ENCODE measurements at places on chromosomes 3 and 15.

- no peak for DNase-seq
Observed at GRCh38 chr15:88142121-88142520, 114.4 kb downstream of the NTRK3 start.

DNA sequence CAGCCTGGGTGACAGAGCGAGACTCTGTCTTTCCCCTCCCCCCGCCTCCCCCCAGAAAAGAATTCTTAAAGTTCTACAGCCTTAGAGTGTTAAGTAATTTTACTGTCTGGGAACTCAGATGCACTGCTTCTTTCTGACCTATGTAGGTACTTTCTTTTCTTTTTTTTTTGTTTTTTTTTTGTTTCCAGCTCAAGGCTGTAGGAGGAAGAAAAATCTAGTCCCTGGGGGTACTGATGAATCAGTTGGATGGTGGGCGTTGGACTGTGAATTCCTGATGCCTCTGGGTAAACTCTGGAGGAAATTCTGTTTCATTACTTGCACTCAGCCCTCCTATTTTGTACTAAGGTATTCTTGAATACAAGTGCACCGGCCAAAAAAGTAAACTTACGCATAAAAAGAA is 10.8 kb downstream of the GHRL start:
- no peak for DNase-seq

DNA sequence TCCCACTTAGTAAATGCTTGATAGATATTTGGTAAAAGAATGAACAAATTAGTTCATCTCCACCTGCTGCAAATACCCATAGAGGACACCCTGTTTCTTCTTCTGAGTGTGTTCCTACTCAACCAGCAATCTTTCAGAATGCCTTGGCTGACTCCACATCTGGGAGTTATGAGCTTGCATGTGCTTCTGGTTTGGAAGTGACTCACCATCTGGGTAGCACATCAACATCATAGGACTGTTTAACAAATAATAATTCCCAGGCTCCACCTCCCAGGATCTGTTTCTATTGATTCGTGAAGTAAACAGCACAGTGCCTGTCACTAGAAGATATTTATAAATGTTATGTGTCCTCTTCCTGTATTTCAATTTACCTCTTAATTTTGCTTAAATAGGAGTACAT is 580.1 kb downstream of the ROBO2 start:
- DNase-seq, result no peak

GRCh38 chr3:197901626-197902025 is 48.4 kb upstream of the RPL35A start:
- DNase-seq, result no peak

- DNase-seq, result no peak
Observed at GRCh38 chr3:57646723-57647122, 46.2 kb downstream of the DENND6A start.

DNA sequence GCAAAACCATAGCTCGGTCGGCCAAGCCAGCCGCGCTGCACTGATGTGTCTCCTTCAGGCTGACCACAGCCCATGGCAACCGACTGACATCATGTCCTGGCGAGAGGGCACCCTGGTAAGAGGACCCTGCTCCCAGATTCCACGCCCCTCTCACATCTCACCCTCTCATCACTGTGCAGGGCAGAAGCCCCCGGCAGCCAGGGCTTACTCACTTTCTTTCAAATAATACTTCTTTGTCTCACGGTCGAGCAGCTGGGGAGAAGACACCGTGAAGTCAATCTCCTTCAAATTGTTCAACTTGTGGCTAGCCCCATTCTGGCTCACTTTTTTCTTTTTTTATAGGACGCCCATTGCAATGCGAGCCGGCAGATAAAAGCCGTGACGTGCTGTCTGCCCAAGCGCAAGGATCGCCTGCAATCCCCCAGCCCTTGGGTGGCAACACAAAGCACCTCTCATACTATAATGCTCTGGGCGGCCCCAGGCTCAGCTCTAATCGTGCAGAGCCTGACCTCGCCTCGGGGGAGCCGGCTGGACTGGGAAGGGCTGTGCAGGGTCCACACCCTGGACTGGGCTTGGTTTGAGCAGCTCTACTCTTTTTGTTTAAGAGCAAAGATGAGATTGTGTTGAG is 33.6 kb downstream of the VGLL4 start:
- DNase-seq, result no peak

DNA sequence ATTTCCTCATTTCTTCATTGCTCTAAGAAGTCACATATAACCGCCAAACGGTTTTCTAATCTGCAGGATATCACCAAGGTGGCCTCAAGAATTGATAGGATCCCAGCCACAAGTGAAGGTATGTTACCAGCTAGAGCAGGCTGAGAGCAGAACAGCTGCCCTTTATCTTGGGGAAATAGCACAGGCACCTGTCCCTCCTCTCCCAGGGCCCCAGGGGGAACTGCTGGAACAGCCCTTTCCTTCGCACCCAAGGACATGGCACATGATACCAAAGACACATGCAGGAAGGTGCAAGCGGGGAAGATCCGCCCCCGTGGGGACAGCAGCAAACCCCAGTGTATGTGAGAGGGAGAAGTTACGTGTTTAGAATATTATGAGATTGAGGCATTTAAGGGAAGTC is 35.3 kb downstream of the HOMER2 start:
- DNase-seq, result no peak

- no peak for DNase-seq
Observed at GRCh38 chr15:37636736-37637135, 297.7 kb upstream of the TMCO5A start.

DNA sequence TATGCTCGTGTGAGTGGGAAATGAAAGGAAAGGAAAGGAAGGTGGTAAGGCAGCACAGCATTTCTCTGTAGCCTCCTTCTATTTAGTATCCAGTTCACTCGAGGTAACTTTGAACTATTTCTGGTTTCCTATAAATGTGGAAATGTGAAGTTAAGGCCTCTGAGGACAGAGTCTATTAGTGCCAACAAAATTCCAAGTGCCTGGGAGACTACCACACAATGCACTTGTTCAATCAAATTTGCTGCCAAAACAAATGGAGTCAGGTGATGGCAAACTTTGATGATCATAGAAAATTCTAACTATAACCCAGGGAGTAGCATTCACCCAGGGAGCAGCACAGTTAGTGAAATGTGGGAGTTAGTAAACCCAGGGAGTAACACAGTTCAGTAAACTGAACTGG is 155.1 kb downstream of the ALCAM start:
- DNase-seq, result no peak

DNA sequence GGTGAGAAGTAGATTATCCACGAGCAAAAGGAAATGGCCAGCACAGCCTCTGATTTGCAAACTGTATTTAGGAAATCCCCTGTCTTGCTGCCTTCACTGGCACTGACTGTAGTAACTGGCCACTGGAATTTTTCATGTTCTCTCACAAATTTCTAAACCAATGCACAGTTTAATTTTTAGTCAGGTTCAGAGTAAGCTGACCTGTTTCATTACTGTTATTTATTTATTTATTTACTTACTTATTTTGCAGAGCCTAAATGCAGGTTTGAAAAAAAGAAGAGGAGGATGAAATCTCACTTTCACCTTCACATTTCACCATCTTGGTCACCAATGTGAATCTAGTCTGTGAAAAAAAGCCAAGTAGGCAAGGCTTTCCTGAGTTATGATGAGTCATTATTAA is 291.0 kb downstream of the PLOD2 start:
- DNase-seq, result no peak

DNA sequence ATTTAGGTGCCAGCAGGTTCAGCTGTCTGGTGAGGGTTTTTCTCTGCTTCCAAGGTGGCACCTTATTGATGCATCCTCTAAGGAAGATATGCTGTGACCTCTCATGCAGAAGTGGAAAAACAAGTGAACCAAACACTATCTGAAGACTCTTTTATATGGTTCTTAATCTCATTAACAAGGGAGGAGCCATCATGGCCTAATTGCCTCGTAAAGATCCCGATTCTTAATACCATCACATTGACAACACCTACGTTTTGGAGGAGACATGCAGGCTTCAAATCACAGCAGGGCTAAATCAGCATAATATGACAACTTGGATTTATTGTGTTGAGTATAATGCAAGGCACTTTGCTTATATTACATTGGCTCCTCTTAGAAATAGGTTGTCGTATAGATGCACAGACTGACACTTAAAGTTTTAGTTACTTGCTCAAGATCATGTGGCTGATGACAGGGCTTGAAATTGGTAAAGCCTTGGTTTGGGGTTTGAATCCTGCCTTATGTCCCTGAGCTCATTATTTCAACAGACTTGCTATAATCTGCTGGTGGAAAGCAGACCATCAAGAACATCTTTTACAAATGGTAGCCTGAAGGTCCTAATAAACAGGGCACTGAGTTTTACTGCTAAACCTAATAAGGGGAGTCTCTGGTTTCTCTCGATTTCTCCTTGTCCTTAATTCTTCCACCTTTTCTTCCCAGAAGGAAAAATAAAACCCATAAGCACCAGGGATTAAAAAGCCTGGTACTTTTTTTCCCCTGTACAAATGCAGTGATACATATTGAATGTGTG is 88.2 kb downstream of the PTPRG start:
- DNase-seq, result no peak

DNA sequence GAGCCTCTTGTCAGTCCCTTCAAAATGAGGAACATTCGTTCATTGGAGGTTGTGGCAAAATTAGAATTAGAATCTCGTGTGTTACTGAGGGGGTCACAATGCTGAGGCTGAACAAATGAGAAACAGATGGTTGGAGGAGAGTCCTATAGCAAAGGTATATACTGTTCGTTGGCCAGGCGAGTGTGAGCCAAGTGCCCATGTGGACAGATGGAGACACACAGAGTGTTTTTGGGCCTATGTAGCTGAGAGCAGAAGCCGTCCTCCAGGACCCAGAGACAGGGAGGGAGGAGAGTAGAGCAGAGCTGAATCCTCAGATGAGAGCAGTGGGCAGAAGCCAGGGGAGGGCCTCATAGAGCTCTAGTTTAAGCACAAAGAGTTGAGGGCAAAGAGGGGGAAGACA is 98.9 kb downstream of the NR1D2 start:
- no peak for DNase-seq

DNA sequence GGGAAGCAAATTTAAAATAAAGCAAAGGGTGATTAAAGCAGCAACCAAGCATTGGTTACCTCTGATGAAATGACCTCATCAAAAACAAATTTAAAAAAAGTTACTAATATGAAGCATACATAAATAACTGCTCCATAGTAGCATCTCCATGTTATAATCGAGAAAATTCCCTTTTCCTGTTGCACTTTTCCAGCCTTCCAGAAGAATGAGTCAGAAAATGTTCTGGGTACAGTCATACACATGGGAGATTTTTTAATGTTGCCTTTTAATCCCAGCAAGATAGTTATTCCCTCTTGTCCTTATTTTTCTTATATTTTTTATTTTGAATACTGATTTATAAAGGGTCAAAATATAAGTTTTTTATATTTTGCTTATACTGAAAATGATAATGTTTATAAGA is 2.6 kb upstream of the TMCO5A start:
- no peak for DNase-seq

DNA sequence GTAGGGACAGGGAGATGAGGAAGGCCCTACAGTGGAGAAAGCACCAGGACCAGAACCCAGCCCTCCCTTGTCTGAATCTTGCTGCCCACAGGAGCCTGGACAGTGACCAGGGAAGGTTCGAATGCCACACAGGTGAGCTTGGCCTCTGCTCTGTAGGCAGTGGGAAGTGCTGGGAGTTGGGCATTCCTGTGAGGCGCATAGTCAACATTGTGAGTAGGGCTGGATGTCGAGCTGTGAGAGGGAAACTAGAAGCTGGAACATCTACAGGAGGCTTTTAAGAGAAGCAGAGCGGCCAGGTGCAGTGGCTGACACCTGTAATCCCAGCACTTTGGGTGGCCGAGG is 20.3 kb upstream of the ALAS1 start:
- DNase-seq, result no peak

- DNase-seq, result no peak
Observed at GRCh38 chr3:29705906-29706844, 425.3 kb downstream of the RBMS3 start.

DNA sequence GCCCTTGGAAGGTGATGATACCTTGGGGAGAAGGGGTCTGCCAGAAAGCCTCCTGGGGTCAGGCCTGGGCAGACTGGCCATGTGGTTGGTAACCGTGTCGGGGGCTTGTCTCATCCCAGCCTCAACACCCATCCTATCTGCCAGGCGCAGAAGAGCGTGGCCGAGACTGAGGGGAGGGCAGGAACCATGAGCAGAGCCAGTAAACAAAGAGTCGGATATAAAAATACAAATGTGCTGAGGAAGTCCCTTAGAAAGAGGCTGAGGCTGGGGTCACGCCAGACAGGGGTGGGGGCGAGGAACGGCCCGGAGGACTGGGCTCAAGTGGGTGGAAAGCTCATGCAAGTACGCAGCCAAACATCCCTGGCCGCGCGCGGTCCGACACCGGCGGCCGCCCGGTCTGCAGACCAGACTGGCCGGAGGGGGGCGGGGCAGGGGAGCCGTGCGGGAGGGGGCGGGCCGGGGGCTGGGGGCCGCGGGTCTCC is 1.9 kb downstream of the CAMK2N2 start:
- DNase-seq, result no peak

GRCh38 chr3:168422843-168423242 is 327.1 kb upstream of the GOLIM4 start:
- DNase-seq, result no peak

DNA sequence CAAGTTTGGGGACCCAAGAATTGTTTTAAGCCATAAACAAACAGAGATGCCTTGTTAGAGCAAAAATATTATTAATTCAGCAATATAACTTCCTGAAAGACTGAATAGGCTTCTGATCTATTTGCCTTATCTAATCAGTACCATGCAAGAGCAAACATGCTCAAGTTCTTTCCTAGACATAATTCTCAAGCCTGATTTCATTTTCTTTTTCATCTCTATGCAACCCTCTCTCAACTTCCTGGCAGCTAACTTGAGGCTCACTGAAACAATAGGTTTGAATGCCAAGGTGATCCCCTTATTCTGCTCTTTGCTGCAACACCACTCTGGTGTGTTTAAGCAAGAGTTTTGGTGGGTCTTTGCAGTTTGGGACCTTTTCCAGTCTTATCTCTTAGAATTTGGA is 230.9 kb upstream of the CD96 start:
- no peak for DNase-seq

GRCh38 chr3:19543212-19543841 is 390.7 kb downstream of the EFHB start:
- no peak for DNase-seq

GRCh38 chr3:72210261-72210660 is 425.3 kb upstream of the PROK2 start:
- no peak for DNase-seq

DNA sequence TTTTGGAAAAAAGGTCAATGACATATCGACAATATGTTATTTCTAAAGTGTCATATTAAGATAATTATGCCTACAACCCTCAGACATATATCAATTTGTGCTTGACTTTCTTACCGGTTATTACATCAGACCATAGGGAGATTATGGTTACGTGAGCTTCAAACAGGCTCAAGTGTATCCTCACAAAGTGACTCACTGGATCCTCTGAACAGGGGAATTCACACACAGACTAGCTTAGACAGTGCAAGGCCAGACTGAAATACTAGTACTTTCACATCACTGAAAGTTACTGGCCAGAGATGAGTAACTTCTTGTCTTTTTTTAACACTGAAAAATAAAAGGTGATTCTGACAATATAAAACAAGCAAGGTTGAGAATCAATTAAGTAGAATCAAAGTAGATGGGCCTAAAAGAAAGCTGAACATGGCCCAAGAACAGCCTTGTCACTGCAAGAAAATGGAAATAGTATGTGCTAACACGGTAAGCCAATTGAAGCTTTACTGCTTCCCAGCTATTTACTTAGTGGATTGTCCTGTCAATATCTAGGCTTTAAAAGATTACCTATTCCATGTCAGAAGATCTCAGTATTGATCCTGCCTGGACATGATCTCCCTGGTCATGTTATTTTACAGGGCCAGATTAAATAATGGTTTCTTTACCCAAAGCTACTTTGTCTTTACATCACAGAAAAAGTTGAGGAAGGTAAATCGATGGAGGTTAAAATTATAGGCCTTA is 848.6 kb downstream of the ROBO1 start:
- DNase-seq, result no peak
